ENCODE measurements at places on chromosomes 2 and 18.

- no peak for DNase-seq
These were observed 1.4 kb upstream of the ATP8B1 start for GRCh38 chr18:57804557-57804956.

- DNase-seq = no peak
These were observed 3.1 kb upstream of the HES6 start for GRCh38 chr2:238242731-238243495.

DNA sequence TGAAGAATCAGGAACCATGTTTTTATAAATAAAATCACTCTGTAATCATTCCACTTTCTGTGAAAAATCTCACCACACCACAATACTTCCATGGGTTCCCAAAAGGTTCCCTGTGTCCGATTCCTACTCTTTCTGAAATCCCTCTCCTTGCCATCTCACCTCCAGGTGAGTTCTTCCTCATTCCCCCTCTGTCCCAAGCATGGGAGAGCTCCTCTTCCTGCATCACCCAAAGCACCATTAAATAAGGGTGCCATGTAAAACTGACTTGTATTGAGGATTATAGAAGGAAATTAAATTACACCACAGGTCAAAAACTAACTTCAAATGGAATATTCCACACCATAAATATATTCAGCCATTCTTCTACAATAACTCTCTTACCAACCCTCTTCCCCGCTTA is 55.8 kb upstream of the ETAA1 start:
- DNase-seq = no peak

- DNase-seq = no peak
These were observed 2.0 kb upstream of the ZC3H6 start for GRCh38 chr2:112273349-112273748.

DNA sequence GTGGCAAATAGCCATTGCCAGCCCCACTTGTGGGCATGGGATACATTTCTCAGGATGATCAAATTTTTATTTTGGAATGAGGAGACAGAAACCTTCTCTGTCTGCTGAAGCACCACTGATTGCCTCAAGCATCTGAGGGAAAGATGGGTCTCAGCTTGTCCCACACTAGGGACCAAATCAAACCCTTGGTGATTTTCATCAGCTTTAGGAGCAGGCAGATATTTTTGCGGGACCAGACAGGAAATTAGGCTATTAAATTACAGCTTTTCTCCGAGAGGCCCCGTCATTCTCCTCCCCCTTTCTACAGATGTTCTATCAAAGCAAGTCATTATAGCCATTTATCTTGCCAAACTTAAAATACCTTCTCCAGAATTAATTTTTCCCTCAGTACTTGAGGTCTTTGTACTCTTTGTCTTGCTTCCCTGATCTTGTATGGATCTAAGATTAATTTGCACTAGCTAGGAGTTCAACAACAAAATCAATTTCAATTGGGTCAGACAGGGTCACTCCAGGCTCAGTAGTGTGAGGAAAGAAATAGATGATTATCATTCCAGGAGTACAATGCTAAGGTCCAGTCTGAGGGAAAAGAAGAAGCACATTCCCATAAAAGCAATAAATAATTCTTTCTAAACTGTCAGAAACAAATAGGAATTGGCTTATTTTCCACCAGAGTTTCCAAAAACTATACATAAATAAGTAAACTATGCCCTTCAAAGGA is 818.1 kb upstream of the SOX11 start:
- no peak for DNase-seq

DNA sequence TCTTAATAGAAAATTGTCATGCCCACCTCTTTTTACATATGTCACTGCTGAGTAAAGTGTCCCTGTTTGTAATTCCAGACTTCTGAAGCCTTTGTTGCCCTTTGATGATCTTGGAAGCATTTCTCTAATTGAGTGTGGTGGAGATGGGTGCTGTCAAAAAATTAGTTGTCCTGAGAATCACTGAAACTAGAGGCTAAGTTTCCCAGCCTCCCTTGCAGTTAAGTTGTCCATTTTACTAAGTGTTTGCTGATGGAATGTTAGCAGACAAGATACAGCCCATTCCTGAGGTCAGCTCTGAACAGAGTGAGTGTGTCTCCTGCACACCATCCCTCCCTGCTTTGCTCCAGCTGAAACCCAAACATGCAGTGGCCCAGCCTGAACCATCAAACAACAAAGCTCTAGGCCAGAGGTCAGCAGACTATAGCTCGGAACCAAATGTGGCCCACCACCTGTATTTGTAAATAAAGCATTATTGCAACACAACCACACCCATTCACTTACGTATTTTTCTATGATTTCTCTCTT is 28.1 kb upstream of the TMEM177 start:
- no peak for DNase-seq

DNA sequence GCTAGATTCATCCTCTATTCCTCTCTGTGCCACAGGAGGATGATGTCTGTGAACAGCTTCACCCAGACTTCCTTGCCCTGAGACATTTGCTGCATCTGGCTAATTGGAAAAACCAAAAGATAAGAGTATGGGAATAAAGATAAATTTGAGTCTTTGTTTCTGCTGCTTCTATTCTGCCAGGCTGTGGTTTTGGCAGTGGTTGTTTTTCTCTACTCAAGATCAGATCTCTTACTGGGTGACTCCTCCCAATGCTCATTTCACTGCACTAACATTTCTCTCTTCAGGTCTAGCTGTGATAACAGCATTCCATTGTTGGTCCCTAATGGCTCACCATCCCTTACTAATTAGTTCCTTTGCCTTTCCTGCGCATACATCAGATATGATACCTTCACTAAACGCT is 89.5 kb downstream of the CALCRL start:
- no peak for DNase-seq

GRCh38 chr18:60182223-60182622 is 190.4 kb downstream of the MC4R start:
- DNase-seq = no peak

DNA sequence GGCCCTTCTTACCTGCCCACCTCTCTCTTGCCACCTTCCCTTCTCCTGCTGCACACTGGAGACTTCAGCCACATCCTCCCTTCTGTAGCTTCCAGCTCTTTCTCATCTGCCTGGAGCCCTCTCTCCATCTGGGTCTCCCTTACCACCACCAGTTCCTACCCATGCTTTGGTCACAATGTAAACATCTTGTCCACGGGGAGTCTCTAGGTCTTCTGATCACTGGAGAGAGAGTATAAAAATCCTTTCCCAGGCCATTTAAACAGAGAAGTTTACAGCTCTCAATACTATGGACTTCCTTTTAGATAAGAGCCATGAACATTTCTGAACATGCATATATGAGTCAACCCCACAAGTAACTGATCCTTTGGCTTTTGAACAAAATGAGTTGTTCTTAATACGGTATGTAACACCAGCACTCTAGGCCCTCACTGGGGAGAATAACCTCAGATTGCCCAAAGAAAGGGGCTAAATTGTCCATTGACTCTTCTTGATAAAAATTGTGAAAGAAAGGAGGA is 5.8 kb downstream of the ARHGAP25 start:
- no peak for DNase-seq

- no peak for DNase-seq
These were observed 157.2 kb downstream of the FMNL2 start for GRCh38 chr2:152492131-152492530.

DNA sequence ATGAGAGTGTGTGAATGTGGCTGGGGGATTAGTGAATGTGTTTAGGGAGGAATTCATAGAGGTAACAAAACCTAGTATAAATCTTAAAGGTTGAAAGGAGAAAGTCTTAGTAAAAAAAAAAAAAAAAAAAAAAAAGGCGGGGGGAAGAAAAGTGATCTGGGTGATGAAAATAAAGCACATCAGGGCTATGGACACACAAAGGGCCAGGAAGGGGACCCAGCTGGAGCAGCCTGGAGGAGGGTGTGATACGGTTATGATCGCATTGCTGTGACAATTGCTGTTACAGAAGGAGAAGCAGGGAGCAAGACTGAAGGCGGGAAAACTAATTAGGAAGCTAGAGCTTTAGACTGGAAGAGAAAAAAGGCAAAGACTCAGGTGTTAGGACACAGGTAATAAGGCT is 85.4 kb downstream of the DLGAP1 start:
- DNase-seq = no peak

All from D721Med (cell line).